ENCODE measurements at places on chromosomes 6 and 20. TPM values are rescaled to one million over a fixed set of nuclear protein-coding genes. Genes with fewer than 3 reads are reported as not detected.
A peak's percentile ranks its signal among the peaks of the same experiment; 100 is the strongest.

Gene NR2E1
- not detected for total RNA-seq

- peak overlapping the region; percentile 75 for H3K4me3 ChIP-seq
- no peak for DNase-seq
- no peaks in the 10 kb centered on the region for H3K36me3 ChIP-seq
- peak overlapping the region; percentile 90 for H3K27ac ChIP-seq
- peaks cover 38% of the 10 kb centered on the region for H3K4me1 ChIP-seq
- no peaks in the 10 kb centered on the region for H3K27me3 ChIP-seq
Measured at GRCh38 chr6:15246217-15246665, 372 bp downstream of the JARID2 start.

GRCh38 chr6:48765352-48765961 lies 654.5 kb upstream of the PTCHD4 start:
- H3K27me3 ChIP-seq, result no peaks in the 10 kb centered on the region
- H3K27ac ChIP-seq, result no peak overlapping the region
- no peak for DNase-seq
- H3K4me1 ChIP-seq, result no peaks in the 10 kb centered on the region
- H3K4me3 ChIP-seq, result no peak overlapping the region
- H3K36me3 ChIP-seq, result no peaks in the 10 kb centered on the region

DNA sequence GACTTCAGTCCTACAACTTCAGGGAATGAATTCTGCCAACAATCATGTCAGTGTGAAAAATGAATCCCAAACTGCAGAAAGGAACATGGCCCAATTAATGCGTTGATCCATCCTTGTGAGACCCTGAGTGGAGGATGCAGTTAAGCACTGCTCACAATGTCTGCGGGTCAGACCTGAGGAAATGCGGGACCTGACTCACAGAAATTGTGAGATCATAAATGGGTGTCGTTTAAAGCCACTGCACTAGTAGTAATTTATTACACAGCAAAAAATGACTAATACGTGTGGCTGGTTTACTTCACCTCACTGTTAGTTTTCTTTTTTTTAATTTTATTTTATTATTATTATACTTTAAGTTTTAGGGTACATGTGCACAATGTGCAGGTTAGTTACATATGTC lies 505.0 kb downstream of the PRKN start:
- H3K36me3 ChIP-seq, result no peaks in the 10 kb centered on the region
- no peak overlapping the region for H3K4me3 ChIP-seq
- no peak for DNase-seq
- H3K27ac ChIP-seq, result no peak overlapping the region

Gene REPS1
- total RNA-seq, result 69.3 TPM

DNA sequence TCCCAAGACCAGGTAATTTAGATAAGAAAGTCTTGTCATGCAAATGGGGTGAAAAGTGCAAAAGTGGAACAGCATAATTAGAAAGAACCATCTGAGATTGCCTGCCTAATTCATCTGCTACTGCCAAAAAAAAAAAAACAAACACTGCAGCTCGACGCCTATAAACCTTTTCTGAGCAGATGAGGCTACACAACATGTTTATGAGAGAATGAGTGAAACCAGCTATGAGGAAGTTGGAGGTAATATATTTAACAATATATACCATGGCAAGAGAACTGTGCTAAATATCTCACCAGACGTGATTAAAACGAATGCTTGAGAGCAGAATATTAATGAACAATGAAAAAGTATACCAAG lies 50.0 kb downstream of the LAMA4 start:
- no peak overlapping the region for H3K27ac ChIP-seq
- no peak overlapping the region for H3K4me3 ChIP-seq
- H3K4me1 ChIP-seq, result no peaks in the 10 kb centered on the region

- no peak overlapping the region for H3K27ac ChIP-seq
- no peaks in the 10 kb centered on the region for H3K36me3 ChIP-seq
- H3K4me1 ChIP-seq, result peaks cover 33% of the 10 kb centered on the region
- H3K27me3 ChIP-seq, result no peaks in the 10 kb centered on the region
- H3K4me3 ChIP-seq, result no peak overlapping the region
Measured at GRCh38 chr6:659716-660581, 3.0 kb upstream of the HUS1B start.

DNA sequence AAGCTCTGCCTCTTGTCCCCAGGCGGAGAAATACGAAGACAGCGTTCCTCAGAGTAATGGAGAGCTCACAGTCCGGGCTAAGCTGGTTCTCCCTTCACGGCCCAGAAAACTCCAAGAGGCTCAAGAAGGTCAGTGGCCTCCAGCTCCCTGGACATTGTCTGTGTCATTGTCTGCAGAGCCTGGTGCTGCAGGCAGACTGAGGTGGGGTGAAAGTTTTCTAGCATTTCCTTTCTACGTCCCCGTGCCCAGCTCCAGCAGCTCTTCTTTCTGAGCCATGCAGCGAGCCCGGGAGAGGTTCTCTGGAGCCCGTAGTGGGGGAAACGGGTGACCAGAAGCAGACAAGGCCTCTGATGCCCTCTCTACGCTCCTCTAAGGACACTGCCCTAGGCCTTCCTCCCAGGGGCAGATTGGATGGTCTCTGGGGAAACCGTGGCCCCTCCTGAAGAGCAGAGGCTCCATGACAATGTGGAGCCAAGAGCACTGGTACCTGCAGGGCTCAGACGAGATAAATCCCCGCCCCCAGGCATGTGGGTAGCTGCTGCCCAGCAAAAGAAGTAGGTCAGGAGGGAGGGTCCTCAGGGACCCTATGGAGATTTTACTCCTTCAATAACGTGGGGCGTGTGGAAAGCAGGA lies 58.4 kb downstream of the EZR start:
- no peak overlapping the region for H3K27ac ChIP-seq
- no peaks in the 10 kb centered on the region for H3K27me3 ChIP-seq
- no peaks in the 10 kb centered on the region for H3K4me1 ChIP-seq
- no peak overlapping the region for H3K4me3 ChIP-seq
- peaks cover 23% of the 10 kb centered on the region for H3K36me3 ChIP-seq

Gene SSTR4
- not detected for total RNA-seq

Gene TSHZ2
- 31.8 TPM for total RNA-seq

DNA sequence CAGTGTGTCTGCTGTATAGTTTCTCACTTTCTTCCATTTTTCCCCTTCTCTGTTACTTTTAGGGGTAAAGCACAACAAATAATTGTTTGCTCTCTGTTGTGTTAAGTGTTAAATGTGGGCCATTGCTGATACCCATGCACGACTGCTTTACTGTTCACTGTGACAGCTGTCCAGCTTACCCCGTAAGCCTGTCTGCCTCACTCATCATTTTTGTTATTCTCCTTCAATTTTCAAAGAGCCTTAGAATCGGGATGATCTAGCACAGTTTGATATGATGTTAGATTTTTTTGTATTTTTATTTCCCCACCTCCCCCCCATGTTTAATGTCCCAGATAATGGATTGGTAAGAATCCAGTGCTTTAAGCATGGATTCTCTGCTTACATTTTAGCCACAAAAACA lies 41.2 kb upstream of the MLIP start:
- no peaks in the 10 kb centered on the region for H3K36me3 ChIP-seq
- peaks cover 5% of the 10 kb centered on the region for H3K27me3 ChIP-seq
- no peaks in the 10 kb centered on the region for H3K4me1 ChIP-seq

DNA sequence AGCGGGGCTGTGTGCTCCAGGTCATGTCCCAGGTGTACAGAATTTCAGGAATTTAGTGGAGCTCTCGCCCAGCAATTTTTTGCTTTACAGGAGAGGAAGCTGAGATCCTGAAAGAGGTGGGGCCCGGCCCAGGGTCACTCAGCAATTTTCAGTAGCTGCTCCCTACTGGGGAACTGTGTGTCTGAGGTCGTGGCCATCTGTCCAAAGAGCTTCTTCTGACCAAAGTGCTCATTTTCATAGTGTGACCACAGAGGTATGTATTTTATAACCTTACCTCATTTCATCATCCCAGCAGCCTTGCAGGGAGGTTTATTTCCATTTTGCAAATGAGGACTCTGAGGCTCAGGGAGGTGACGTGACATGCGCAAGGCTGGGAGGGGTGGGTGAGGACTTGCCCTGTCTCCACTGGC lies 46.3 kb downstream of the FAM209B start:
- no peaks in the 10 kb centered on the region for H3K4me1 ChIP-seq
- no peaks in the 10 kb centered on the region for H3K36me3 ChIP-seq
- no peak for DNase-seq

DNA sequence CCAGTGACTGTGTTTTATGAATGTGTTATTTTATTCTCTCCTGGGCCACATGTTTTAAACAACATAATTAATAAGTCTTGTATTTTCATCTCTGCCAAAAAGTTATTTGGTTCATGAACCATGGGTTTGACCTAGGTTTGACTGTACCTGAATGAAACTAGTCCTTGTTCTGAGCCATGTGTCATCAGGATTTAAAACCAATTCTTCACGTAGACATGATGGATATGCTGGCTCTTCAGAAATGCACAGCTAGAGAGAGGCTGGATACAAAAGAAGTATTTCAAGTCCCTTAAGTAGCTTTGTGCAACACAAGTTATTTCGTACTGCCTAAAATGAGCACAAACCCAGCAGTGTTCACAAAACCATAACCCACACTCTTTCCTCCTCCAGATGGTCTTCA lies 116.1 kb downstream of the IBTK start:
- H3K36me3 ChIP-seq, result no peaks in the 10 kb centered on the region
- H3K4me3 ChIP-seq, result no peak overlapping the region
- DNase-seq, result no peak
- H3K27ac ChIP-seq, result no peak overlapping the region
- no peaks in the 10 kb centered on the region for H3K4me1 ChIP-seq

GRCh38 chr6:1435806-1436205 lies 46.4 kb downstream of the FOXF2 start:
- H3K4me3 ChIP-seq, result no peak overlapping the region
- no peaks in the 10 kb centered on the region for H3K4me1 ChIP-seq
- H3K27me3 ChIP-seq, result no peaks in the 10 kb centered on the region
- H3K36me3 ChIP-seq, result no peaks in the 10 kb centered on the region
- H3K27ac ChIP-seq, result no peak overlapping the region
- DNase-seq, result no peak

Gene TMEM244
- 1.1 TPM for total RNA-seq

DNA sequence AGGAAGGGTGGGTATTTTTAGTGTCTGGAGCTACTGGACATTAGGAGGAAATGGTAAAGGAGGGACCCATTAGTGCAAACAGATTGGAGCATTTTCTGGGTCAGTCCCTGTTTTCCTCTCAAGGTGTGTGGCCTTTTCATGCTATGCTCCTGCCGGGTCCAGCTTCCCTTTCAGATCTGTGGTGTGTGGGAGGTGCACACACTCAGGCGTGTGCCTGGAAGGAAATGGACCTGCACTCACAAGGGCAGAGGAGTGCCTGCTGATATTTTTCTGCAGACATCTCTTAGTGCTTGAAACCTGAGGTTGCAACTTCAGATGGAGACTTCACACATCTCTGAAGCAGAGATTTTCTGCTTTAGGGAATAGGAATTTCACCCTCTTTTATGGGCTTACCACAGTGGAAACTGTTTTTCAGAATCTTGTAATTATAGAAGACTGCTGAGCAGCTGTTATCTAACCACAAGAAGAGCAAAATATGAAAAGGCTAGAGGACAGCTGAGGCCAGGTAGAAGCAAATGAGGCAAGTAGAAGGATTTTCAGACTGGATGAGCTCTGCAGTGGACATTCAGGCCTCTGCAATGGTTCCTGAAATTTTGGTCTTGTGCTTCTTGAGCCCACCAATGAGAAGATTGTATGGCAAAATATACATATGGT lies 764.3 kb downstream of the QKI start:
- no peaks in the 10 kb centered on the region for H3K36me3 ChIP-seq
- H3K27ac ChIP-seq, result no peak overlapping the region
- no peaks in the 10 kb centered on the region for H3K4me1 ChIP-seq
- H3K4me3 ChIP-seq, result no peak overlapping the region

GRCh38 chr6:34242252-34243130 lies 5.8 kb downstream of the HMGA1 start:
- H3K4me3 ChIP-seq, result no peak overlapping the region
- H3K36me3 ChIP-seq, result peaks cover 36% of the 10 kb centered on the region
- no peak for DNase-seq
- H3K27ac ChIP-seq, result no peak overlapping the region

Gene EYS
- not detected for total RNA-seq

Gene GABBR1
- total RNA-seq, result 58.1 TPM

GRCh38 chr6:149217466-149217888 lies 100.0 kb upstream of the TAB2 start:
- peaks cover 24% of the 10 kb centered on the region for H3K4me1 ChIP-seq
- H3K36me3 ChIP-seq, result no peaks in the 10 kb centered on the region
- DNase-seq, result no peak
- H3K27ac ChIP-seq, result no peak overlapping the region

- no peak overlapping the region for H3K27ac ChIP-seq
- no peaks in the 10 kb centered on the region for H3K4me1 ChIP-seq
- H3K27me3 ChIP-seq, result no peaks in the 10 kb centered on the region
- no peaks in the 10 kb centered on the region for H3K36me3 ChIP-seq
- H3K4me3 ChIP-seq, result no peak overlapping the region
- no peak for DNase-seq
Measured at GRCh38 chr6:134216301-134217010, 101.5 kb downstream of the SGK1 start.

DNA sequence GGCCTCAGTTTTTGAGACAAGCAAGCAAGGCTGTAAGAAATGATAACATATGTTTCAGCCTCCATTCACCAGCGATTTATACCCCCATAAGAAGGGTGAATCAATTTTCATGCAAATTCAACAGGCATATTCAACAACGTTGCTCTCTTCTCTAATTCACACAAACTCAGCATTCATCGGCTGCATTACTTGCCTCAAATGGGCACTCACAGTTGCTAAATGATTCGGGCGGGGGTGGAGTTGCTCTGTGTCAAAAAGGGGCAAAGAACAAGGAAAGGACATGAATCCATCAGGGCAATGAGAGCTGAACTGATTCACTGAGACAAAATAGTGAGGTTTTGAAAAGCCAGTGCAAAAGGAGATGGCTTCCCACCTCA lies 9.0 kb downstream of the MOXD1 start:
- no peak overlapping the region for H3K27ac ChIP-seq
- no peak overlapping the region for H3K4me3 ChIP-seq
- no peaks in the 10 kb centered on the region for H3K27me3 ChIP-seq
- no peaks in the 10 kb centered on the region for H3K36me3 ChIP-seq
- H3K4me1 ChIP-seq, result no peaks in the 10 kb centered on the region

Gene TP53INP2
- 1.2 TPM for total RNA-seq

DNA sequence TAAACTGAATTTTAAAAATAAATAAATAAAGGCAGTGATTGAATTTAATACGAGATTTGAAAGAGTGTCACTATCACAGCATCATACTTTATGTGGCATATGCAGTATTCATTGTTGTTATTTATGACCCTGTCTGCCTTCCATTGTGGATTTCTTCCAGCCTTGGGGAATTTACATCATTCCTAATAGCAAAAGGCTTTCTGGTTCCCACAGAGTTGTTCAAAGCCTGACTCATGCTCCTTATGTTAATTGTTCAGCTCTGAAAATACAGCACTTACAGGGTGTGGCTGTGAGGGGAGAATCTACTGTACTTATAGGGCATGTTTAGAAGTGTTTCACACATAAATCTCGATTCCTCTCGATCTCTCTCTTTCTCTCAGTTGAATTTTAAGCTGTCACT lies 54.4 kb downstream of the JAG1 start:
- no peak overlapping the region for H3K4me3 ChIP-seq
- H3K27ac ChIP-seq, result no peak overlapping the region
- H3K27me3 ChIP-seq, result no peaks in the 10 kb centered on the region
- no peak for DNase-seq

DNA sequence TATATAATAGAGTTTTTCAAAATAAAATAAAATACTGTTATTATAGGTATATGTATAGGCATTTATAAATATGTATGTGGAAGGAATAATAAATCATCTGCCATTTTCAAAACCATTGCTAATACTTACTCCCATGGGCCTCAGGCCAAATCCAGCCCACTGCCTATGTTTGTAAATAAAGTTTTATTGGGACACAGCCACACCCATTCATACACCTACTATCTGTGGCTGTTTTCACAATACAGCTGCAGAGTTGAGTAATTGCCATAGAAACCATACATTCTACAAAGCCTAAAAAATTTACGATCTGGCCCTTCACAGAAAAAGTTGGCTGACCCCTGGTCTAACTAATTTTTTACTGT lies 9.5 kb downstream of the ALDH5A1 start:
- H3K4me3 ChIP-seq, result no peak overlapping the region
- no peaks in the 10 kb centered on the region for H3K27me3 ChIP-seq
- no peaks in the 10 kb centered on the region for H3K36me3 ChIP-seq

Gene OR2B6
- total RNA-seq, result not detected

Data from CD4-positive, alpha-beta memory T cell (primary cell).